M059J (cell line): ENCODE measurements at places on chromosomes 6 and 20.

GRCh38 chr6:68689910-68690309 lies 54.8 kb downstream of the ADGRB3 start:
- peak; percentile 31 for DNase-seq

GRCh38 chr6:38527371-38527770 lies 112.4 kb downstream of the BTBD9 start:
- peak; percentile 51 for DNase-seq

DNA sequence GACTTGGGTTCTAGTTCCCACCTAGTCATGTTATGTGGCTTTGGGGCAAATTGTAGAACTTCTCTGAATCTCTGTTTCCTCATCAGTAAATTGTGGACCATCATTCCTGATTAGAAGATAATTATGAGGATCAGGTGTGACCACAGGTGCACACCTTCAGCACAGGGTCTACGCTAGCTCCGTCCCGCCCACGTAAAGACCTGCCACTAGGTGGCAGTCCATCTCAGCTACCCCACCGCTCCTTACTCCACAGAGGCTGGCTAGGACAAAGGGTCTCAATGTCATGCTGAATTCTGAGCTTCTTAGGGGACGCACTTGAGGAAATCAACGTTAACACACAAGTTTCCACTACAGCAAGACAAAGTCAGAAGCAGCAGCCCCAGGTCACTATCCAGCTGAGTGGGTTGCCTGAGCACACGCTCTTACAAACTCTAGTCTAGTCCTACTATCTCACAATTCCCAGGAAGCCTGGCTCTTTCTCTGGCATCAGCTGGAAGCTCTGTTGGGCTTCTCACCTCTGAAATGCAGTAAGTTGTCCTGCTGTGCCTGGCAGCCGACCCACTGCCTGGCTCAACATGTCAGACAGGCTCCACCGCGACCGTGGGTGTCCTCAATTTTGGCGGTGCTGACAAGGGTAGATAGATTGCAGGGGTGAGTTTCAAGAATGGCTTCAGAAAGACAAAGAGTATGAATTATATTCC lies 2.0 kb upstream of the PLCG1 start:
- peak; percentile 27 for DNase-seq

DNA sequence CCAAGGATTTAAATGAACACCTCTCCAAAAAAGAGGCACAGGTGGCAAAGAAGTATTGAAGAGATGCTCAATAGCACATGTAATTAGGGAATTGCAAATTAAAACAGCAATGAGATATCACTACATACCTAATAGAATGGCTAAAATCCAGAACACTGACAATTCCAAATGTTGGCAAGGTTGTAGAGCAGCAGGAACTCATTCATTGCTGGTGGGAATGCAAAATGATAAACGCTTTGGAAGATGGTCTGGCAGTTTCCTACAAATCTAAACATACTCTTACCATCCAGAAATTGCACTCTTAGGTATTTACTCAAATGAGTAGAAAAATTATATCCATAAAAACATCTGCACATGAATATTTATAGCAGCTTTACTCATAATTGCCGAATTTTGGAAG lies 17.0 kb downstream of the CD93 start:
- DNase-seq = no peak

GRCh38 chr6:135231469-135231844 lies 50.3 kb downstream of the MYB start:
- peak; percentile 86 for DNase-seq

DNA sequence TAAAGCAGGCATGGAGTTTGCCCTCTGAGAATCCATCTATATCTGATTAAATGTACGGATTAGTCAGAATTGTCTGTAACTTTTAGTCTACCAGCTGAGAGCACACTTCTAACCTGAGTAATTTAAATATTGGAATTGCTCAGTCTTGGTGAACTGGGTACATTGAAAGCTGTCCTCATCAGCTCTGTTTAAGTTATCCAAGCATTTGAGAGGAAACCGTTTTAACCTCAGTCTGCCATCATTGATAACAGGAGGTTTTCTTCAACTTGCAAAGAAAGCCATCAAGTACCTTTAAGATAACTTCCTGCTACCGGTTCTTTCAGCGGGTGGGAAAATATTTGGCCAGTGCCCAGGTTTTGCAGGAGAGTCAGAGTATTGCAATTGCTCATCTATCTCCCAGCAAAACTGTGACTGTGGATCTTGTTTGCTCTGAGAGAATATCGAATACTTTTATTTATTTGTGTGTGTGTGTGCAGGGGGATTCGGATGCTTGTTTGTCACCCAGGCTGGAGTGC lies 31.1 kb upstream of the F13A1 start:
- DNase-seq = peak; percentile 9

GRCh38 chr6:33235221-33235634 lies 26.9 kb downstream of the RING1 start:
- no peak for DNase-seq

DNA sequence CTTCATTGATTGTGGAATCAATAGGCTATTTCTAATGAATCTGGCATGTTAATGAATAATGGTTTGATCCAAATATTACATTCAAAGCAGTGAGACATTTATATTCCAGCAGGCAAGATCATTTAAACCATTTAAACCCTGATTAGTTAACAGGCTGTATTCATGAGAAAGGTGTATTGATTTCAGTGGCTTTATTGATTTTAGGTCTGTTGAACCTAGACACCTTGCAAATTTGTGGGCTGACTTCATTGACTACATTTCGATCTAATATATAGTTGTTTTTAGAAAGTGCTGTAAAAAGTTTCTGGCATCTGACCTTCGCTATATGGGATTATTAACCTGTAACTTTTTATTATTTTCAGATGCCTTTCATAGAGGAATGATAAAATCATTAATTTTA lies 900.1 kb upstream of the CITED2 start:
- DNase-seq = no peak

DNA sequence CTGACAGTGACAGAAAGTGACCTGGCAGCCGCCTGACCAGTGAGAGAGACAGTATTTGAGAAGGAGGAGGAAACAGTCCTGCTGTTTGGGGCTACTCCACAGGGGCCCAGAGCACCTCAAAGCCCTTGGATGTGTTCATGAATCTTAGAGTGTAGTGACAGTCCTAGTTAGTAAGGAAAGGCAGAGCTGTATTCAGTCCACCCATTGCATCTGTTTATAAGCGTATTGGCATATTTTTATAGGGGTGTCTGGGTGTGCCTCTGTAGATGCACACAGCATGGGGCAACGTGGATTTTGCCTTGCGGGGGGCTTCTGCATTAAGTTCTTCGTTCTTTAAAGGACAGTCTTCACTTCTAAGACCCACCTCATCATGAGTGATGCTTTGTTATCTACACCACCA lies 44.6 kb upstream of the SLC22A1 start:
- no peak for DNase-seq

DNA sequence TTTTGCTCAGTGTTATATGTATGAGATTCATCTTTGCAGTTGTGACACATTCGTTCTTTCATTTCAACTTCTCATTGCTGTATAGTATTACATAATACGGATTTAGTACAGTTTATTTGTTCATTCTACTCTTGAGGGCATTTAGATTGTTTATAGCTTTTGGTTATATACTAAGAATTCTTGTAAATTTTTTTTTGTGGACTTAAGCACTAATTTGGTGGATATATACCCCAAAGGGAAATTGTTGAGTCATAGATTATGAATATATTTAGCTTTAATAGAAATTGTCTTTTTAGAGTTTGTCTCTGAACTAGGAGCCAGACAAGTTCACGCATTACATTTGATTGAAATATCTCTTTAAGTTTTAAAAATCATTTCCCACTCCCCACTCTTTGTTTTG lies 79.6 kb downstream of the DNAH8 start:
- no peak for DNase-seq

- no peak for DNase-seq
These were observed 515.3 kb downstream of the CDKAL1 start for GRCh38 chr6:21049572-21049971.

GRCh38 chr20:63188159-63188442 lies 27.8 kb downstream of the YTHDF1 start:
- no peak for DNase-seq

DNA sequence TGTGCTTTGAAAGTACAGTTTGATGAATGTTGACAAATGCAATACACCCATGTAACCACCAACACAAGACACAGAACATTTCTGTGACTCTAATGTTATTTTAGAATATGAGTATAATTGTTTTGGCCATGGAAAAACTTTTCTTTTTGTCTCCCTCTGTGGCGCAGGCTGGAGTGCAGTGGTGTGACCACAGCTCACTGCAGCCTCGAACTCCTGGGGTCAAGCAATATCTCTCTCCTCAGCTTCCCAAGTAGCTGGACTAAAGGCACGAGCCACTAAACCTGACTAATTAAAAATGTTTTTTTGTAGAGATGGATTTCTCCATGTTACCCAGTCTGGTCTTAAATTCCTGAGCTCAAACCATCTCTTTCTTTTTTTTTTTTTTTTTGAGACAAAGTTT lies 20.3 kb upstream of the BCAS4 start:
- no peak for DNase-seq

DNA sequence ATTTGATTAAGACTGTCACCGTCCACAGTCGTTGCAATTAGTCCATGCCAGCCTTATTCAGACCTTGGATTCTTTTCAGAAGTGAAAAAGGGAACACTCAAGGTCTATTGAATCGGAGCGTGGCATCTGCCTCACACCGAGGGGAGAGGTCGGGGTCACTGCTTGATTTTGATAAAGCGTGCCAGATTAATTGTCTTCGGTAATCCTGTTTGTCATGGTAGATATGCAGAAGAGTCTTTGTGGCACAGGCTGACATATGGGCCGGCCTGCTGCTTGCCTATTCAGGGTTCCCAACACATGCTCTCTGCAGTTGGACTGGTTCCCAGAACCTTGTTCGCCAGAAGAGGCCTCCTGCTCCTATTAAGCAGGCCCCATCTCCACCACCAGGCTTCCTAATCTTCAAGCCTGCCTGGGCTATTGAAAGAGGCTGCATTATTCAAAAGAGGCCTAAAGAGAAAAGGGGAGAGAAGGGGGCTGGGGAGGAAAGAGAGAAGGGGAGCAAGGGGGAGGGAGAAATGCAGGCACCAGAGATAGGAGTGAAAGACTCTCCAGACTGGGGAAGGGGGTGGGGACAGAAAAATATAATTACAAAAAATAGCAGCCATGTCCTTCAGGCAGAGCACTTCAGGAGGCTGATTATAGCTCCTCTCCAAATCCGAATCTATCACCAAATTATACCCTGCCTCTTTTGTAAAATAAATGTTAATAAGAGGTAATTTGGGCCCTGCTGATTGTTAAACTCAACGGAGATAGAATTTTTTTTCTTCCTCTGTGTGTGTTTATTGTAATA lies 611.3 kb downstream of the HDGFL1 start:
- DNase-seq = peak; percentile 77
